Progenitor cell of endocrine pancreas (in vitro differentiated cells): ENCODE measurements at places on chromosomes 13 and 19. TPM values are rescaled to one million over a fixed set of nuclear protein-coding genes. Genes with fewer than 3 reads are reported as not detected.

DNA sequence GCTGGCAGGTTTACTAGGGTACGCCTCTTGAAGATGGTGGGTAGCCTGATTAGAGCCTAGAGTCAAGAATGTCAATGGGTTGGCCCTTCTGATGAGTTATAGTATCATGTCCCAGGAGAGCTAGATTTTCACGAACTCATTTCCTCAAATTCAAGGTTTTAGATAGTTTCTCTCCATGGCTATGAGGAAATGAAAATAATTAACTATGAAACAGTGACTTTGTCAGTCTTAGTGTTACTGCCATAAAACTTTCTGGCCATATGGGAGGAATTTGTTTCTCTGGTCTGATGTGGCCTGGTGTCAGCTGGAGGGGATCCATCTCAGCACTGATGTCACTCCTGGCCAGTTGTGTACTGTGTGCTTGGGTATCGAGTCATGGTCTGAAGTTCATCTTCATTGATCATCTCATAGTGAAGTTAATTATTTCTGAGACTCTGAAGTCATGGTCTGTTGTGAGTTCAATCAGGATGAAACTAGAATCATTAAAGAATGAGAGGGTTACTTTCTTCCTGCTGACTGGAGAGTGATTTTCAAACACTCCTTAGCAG, 49.4 kb upstream of the TNFSF11 start:
- no peak overlapping the region for H3K4me3 ChIP-seq
- no peaks in the 10 kb centered on the region for H3K4me1 ChIP-seq
- H3K36me3 ChIP-seq: no peaks in the 10 kb centered on the region
- peaks cover 3% of the 10 kb centered on the region for H3K27me3 ChIP-seq
- H3K27ac ChIP-seq: peak overlapping the region; percentile 40
- DNase-seq: no peak

GRCh38 chr13:48879432-48879831, 96.3 kb upstream of the FNDC3A start:
- no peak overlapping the region for H3K27ac ChIP-seq
- no peak for DNase-seq
- H3K36me3 ChIP-seq: no peaks in the 10 kb centered on the region
- H3K4me1 ChIP-seq: peaks cover 9% of the 10 kb centered on the region
- H3K27me3 ChIP-seq: peaks cover 21% of the 10 kb centered on the region

Gene SERTM1
- total RNA-seq: 0.22 and 0.24 TPM in 2 replicates

Gene ZNF317
- total RNA-seq: 38.6 and 46.8 TPM in 2 replicates

GRCh38 chr13:24228852-24229458, 68.4 kb downstream of the SPATA13 start:
- no peak overlapping the region for H3K27ac ChIP-seq
- peaks cover 1% of the 10 kb centered on the region for H3K36me3 ChIP-seq
- H3K4me1 ChIP-seq: peaks cover 16% of the 10 kb centered on the region
- DNase-seq: no peak

Gene C19orf18
- 1.6 and 1.8 TPM in 2 replicates for total RNA-seq

- no peak overlapping the region for H3K27ac ChIP-seq
- peaks cover 2% of the 10 kb centered on the region for H3K4me1 ChIP-seq
- DNase-seq: no peak
- H3K27me3 ChIP-seq: peaks cover 19% of the 10 kb centered on the region
Observed at GRCh38 chr13:20715330-20715712, 11.8 kb downstream of the IL17D start.

DNA sequence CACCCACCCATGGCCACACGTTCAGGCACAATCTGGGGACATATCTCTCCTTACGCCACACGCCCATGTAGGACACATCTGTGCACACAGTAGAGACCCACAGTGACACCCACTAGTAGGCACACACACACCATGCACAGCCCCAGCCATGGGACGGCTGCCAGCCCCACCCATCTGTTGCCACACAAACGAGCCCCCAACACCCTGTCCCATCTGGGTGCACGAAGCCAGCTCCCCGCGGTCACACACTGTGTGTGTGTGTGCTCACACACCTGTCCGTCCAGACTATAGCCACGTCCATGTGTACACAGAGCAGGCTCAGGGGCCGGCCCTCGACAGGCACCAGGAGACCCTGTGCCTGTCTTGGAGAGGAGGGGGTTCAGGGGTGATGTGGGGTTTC, 10.6 kb downstream of the ERFL start:
- no peaks in the 10 kb centered on the region for H3K36me3 ChIP-seq
- H3K27ac ChIP-seq: no peak overlapping the region
- no peak overlapping the region for H3K4me3 ChIP-seq
- no peak for DNase-seq
- H3K4me1 ChIP-seq: no peaks in the 10 kb centered on the region

DNA sequence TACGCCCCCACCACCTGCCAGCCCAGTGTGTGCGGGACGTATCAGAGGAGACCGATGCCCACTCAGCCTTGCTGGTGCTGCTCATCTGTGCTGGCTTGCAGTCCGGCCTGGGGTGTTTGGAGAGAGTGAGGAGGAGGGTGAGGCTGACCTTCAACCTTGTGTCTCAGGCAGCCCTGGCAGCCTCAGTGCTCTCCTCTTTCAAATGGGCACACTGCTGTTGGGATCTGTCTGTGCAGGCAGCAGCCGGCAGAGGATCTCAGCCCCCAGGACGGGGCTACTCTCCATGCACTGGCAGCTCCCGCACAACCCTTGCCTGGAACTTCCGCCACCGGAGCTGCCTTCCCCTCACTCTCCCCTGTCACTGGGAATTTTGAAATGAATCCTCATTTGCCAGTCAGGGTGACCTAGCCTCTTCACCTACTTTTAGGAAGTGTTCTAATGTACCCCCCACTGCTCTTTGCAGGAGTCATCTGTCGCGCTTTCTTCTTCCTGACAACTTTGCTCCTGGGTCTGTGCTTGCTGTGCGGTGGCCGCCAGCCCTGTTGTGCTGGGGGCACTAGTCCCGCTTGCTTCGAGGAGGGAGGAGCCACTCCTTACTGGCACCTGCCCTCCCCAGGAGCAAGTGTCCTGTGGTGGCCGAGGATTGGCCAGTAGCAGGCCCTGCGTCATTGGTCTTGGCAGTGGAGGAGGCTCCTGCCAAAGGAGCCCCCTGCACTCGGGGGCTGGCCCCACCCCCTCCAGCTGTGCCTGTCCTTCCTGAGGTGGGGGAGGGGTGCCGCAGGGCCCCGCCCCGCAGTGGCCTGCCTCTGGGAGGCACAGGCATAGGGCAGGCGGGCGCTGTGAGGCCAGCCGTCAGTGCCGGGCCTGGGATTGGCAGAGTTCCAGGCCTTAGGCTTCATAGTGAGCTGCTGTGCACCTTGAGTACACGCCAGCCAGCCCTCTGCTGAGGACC, 53.4 kb downstream of the TSSK6 start:
- H3K4me3 ChIP-seq: no peak overlapping the region
- peak overlapping the region; percentile 97 for H3K27ac ChIP-seq
- peaks cover 47% of the 10 kb centered on the region for H3K4me1 ChIP-seq

GRCh38 chr13:95643936-95644598, 439 bp downstream of the DZIP1 start:
- peak overlapping the region; percentile 93 for H3K27ac ChIP-seq
- peaks cover 5% of the 10 kb centered on the region for H3K36me3 ChIP-seq
- no peaks in the 10 kb centered on the region for H3K27me3 ChIP-seq
- H3K4me1 ChIP-seq: peaks cover 18% of the 10 kb centered on the region
- peak; percentile 37 for DNase-seq

- DNase-seq: no peak
- no peak overlapping the region for H3K4me3 ChIP-seq
- peaks cover 8% of the 10 kb centered on the region for H3K36me3 ChIP-seq
- no peaks in the 10 kb centered on the region for H3K27me3 ChIP-seq
- no peak overlapping the region for H3K27ac ChIP-seq
Observed at GRCh38 chr13:112467236-112467635, 91.1 kb downstream of the SPACA7 start.

Gene SULT2B1
- total RNA-seq: not detected in 2 replicates

GRCh38 chr13:71209217-71209616, 657.8 kb downstream of the DACH1 start:
- no peak overlapping the region for H3K4me3 ChIP-seq
- no peaks in the 10 kb centered on the region for H3K36me3 ChIP-seq
- no peak overlapping the region for H3K27ac ChIP-seq
- DNase-seq: no peak
- H3K27me3 ChIP-seq: no peaks in the 10 kb centered on the region
- no peaks in the 10 kb centered on the region for H3K4me1 ChIP-seq

- no peak overlapping the region for H3K27ac ChIP-seq
- H3K27me3 ChIP-seq: peaks cover 41% of the 10 kb centered on the region
- H3K4me3 ChIP-seq: no peak overlapping the region
Observed at GRCh38 chr13:106628936-106629659, 61.2 kb upstream of the ARGLU1 start.

- H3K4me1 ChIP-seq: peaks cover 20% of the 10 kb centered on the region
- no peak overlapping the region for H3K4me3 ChIP-seq
- H3K36me3 ChIP-seq: peaks cover 1% of the 10 kb centered on the region
- H3K27ac ChIP-seq: no peak overlapping the region
Observed at GRCh38 chr13:106484537-106485193, 50.8 kb downstream of the EFNB2 start.

DNA sequence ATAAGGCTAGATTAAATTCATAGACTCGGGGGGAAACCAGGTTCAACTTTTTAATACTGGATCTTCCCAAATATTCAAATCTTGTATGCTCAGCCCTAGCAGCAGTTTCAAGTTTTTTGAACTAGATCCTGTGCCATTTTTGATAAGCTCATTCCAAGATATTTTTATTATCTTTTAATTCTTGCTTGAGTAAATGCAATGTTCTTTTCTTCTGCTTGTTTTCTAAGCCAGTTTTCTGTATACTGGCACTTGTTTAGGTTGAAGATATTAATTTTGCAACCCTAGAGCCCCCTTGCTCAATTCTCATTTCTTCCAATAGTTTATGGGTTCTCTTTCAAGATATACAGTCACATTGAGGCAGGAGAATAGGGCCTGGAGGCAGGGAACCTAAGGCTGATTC, 13.1 kb upstream of the PNMA8C start:
- H3K4me1 ChIP-seq: no peaks in the 10 kb centered on the region
- no peak for DNase-seq
- H3K27me3 ChIP-seq: no peaks in the 10 kb centered on the region

GRCh38 chr13:24147570-24147963, 13.0 kb upstream of the SPATA13 start:
- peak overlapping the region; percentile 67 for H3K27ac ChIP-seq
- no peak overlapping the region for H3K4me3 ChIP-seq
- no peaks in the 10 kb centered on the region for H3K36me3 ChIP-seq
- peaks cover 31% of the 10 kb centered on the region for H3K4me1 ChIP-seq
- no peak for DNase-seq

- peaks cover 12% of the 10 kb centered on the region for H3K27me3 ChIP-seq
- no peaks in the 10 kb centered on the region for H3K36me3 ChIP-seq
- no peak overlapping the region for H3K4me3 ChIP-seq
- no peak for DNase-seq
- H3K27ac ChIP-seq: no peak overlapping the region
Observed at GRCh38 chr13:27379126-27379525, 45.3 kb upstream of the GTF3A start.

Gene SIAH3
- total RNA-seq: not detected in 2 replicates

DNA sequence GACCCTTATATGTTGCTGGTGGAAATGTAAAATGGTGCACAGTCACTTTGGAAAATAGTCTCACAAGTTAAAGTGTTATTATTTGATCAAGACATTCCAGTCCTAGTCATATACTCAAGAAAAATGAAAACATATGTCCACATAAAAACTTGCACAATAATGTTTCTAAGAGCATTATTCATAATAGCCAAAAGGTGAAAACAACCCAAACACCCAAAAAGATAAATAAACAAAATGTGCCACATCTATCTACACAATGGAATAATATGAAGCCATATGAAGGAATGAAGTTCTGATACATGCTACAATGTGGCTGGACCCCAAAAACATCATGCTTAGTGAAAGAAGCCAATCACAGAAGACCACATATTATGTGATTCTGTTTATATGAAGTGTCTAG, 14.4 kb upstream of the AKAP8 start:
- H3K4me1 ChIP-seq: no peaks in the 10 kb centered on the region
- H3K36me3 ChIP-seq: peaks cover 39% of the 10 kb centered on the region
- H3K27me3 ChIP-seq: no peaks in the 10 kb centered on the region
- no peak for DNase-seq
- no peak overlapping the region for H3K4me3 ChIP-seq

GRCh38 chr19:7280940-7281666, 13.1 kb downstream of the INSR start:
- H3K4me3 ChIP-seq: no peak overlapping the region
- H3K27me3 ChIP-seq: no peaks in the 10 kb centered on the region
- DNase-seq: no peak
- H3K36me3 ChIP-seq: peaks cover 7% of the 10 kb centered on the region
- no peak overlapping the region for H3K27ac ChIP-seq

DNA sequence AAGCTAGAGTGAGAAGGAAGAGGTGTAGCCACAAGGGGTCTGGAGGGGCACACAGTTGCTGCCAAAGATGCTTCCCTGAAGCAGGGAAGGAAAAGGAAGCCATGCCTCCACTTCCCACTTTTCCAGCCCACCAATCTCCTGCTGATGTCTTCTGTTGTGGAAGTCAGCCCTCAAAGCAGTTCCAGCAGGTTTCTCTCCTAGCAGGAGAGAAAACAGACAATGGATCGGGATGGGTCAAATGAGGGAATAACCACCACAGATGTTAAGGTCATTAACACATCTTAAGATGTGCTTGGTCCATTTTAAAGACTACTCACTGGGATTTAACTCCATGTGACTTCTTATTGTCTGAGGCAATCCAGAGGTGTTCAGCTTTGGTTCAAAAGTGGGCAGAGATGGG, 284.1 kb upstream of the SOX21 start:
- H3K4me3 ChIP-seq: no peak overlapping the region
- H3K4me1 ChIP-seq: peaks cover 2% of the 10 kb centered on the region
- H3K27ac ChIP-seq: no peak overlapping the region
- H3K36me3 ChIP-seq: no peaks in the 10 kb centered on the region

- H3K36me3 ChIP-seq: no peaks in the 10 kb centered on the region
- no peaks in the 10 kb centered on the region for H3K4me1 ChIP-seq
- H3K4me3 ChIP-seq: no peak overlapping the region
- peaks cover 4% of the 10 kb centered on the region for H3K27me3 ChIP-seq
- DNase-seq: no peak
Observed at GRCh38 chr13:101530293-101530692, 77.8 kb downstream of the ITGBL1 start.

Gene ANKRD27
- total RNA-seq: 29.1 and 36.4 TPM in 2 replicates

- H3K27me3 ChIP-seq: no peaks in the 10 kb centered on the region
- H3K36me3 ChIP-seq: peaks cover 3% of the 10 kb centered on the region
- H3K4me1 ChIP-seq: no peaks in the 10 kb centered on the region
- no peak overlapping the region for H3K27ac ChIP-seq
Observed at GRCh38 chr13:32234914-32235313, 80.2 kb downstream of the ZAR1L start.

GRCh38 chr19:35209646-35210045, 18.9 kb downstream of the FAM187B start:
- H3K27ac ChIP-seq: no peak overlapping the region
- H3K27me3 ChIP-seq: no peaks in the 10 kb centered on the region
- H3K4me3 ChIP-seq: no peak overlapping the region

GRCh38 chr19:49984491-49984890, 23.5 kb upstream of the SIGLEC11 start:
- no peak overlapping the region for H3K4me3 ChIP-seq
- no peaks in the 10 kb centered on the region for H3K4me1 ChIP-seq
- H3K36me3 ChIP-seq: peaks cover 6% of the 10 kb centered on the region
- H3K27me3 ChIP-seq: no peaks in the 10 kb centered on the region

DNA sequence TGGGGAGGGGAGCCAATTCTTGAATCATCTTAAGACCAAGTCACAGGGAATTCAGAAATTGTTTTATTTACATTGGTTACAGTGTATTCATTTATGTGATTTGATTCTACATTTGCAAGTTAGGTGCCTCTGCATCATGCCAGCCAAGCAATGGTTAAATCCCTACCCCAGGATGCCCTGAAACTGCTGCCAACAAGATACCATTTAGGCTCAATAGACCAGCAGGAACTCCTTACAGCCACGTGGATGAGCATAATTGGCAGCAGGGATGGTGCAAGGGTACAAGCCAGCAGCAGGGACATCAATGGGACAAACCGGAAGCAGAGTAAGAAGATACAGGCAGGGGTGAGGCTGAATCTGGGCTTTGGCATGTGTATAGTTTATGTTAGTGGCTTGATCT, 72.4 kb upstream of the NBEA start:
- no peak overlapping the region for H3K27ac ChIP-seq
- no peaks in the 10 kb centered on the region for H3K27me3 ChIP-seq
- H3K4me3 ChIP-seq: no peak overlapping the region
- no peaks in the 10 kb centered on the region for H3K4me1 ChIP-seq
- DNase-seq: no peak
